ENCODE measurements at places on chromosomes 16 and 17. TPM values are rescaled to one million over a fixed set of nuclear protein-coding genes. Genes with fewer than 3 reads are reported as not detected.
A peak's percentile ranks its signal among the peaks of the same experiment; 100 is the strongest.

Gene LPO
- not detected for total RNA-seq

Gene PLEKHM1
- 52.7 TPM for total RNA-seq

Gene GGNBP2
- 122 TPM for total RNA-seq

GRCh38 chr16:49563666-49564065 lies 190.1 kb downstream of the C16orf78 start:
- DNase-seq = no peak
- H3K27ac ChIP-seq = no peak overlapping the region
- no peaks in the 10 kb centered on the region for H3K36me3 ChIP-seq
- H3K4me3 ChIP-seq = no peak overlapping the region
- no peaks in the 10 kb centered on the region for H3K27me3 ChIP-seq

DNA sequence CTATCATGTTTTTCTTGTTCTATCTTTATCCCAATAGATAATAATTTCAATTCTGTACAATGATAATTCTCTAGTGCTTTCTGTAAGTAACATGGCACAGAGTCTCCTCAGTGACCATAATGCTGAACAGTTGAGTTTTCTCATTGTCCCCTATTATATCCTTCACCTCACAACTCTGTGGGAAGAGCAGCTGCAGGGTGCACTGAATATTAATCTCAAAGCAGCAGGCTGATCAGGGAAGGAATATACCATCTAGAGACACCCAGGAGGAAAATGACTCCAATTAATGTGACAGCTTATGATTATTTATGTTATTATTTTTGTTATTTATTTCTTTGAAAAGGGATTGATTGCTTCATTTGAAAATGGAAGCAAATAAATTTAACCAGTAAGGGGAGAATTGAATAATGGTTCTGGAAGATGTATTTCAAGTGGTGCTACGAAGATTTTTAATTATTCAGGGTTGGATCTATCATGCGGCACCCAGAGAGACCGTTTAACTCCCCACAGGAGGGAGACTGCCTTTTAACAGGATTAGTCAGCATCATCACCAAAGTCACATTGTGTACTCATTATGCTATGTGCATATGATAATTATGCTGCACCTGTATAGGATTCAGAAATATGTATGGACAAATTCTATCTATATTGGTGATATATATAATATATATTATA lies 1015.7 kb upstream of the GOT2 start:
- H3K4me3 ChIP-seq = no peak overlapping the region
- H3K27me3 ChIP-seq = no peaks in the 10 kb centered on the region
- H3K27ac ChIP-seq = no peak overlapping the region
- H3K4me1 ChIP-seq = no peaks in the 10 kb centered on the region
- DNase-seq = no peak
- H3K36me3 ChIP-seq = no peaks in the 10 kb centered on the region

GRCh38 chr16:71283612-71284011 lies 5.6 kb downstream of the CMTR2 start:
- no peak for DNase-seq
- no peaks in the 10 kb centered on the region for H3K27me3 ChIP-seq
- H3K4me1 ChIP-seq = peaks cover 11% of the 10 kb centered on the region
- H3K4me3 ChIP-seq = no peak overlapping the region
- peaks cover 55% of the 10 kb centered on the region for H3K36me3 ChIP-seq

DNA sequence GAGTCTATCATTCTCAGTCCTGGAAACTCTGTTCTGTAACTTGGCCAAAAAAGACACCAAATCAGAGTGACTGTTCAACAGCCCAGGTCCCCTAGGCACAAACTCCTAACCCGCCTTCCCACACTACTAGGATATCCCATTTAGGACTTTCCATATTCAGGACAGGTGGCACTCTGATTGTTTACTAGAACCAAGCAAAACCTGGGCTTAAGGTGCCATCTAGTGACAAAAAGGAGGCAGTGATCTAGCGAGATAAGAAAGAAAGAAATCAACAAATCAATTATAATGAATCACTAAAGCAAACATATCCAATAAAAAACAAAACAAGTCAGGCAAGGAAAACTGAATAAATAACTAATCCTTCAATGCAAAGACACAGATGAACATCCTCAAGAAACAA lies 203.9 kb downstream of the CEP112 start:
- peaks cover 3% of the 10 kb centered on the region for H3K36me3 ChIP-seq
- no peak for DNase-seq
- H3K4me1 ChIP-seq = no peaks in the 10 kb centered on the region
- no peak overlapping the region for H3K27ac ChIP-seq
- peaks cover 12% of the 10 kb centered on the region for H3K27me3 ChIP-seq

- peak overlapping the region; percentile 77 for H3K4me3 ChIP-seq
- H3K27me3 ChIP-seq = peaks cover 60% of the 10 kb centered on the region
- H3K27ac ChIP-seq = peak overlapping the region; percentile 48
- peaks cover 8% of the 10 kb centered on the region for H3K4me1 ChIP-seq
Measured at GRCh38 chr17:9022573-9023391, 1.5 kb downstream of the NTN1 start.

GRCh38 chr17:58985367-58985766 lies 121.3 kb downstream of the TRIM37 start:
- H3K27me3 ChIP-seq = no peaks in the 10 kb centered on the region
- H3K27ac ChIP-seq = no peak overlapping the region
- no peak for DNase-seq
- no peaks in the 10 kb centered on the region for H3K4me1 ChIP-seq

GRCh38 chr17:15051933-15052332 lies 213.2 kb downstream of the PMP22 start:
- peaks cover 6% of the 10 kb centered on the region for H3K27me3 ChIP-seq
- no peak overlapping the region for H3K27ac ChIP-seq
- no peaks in the 10 kb centered on the region for H3K36me3 ChIP-seq
- no peaks in the 10 kb centered on the region for H3K4me1 ChIP-seq
- H3K4me3 ChIP-seq = no peak overlapping the region
- DNase-seq = no peak

DNA sequence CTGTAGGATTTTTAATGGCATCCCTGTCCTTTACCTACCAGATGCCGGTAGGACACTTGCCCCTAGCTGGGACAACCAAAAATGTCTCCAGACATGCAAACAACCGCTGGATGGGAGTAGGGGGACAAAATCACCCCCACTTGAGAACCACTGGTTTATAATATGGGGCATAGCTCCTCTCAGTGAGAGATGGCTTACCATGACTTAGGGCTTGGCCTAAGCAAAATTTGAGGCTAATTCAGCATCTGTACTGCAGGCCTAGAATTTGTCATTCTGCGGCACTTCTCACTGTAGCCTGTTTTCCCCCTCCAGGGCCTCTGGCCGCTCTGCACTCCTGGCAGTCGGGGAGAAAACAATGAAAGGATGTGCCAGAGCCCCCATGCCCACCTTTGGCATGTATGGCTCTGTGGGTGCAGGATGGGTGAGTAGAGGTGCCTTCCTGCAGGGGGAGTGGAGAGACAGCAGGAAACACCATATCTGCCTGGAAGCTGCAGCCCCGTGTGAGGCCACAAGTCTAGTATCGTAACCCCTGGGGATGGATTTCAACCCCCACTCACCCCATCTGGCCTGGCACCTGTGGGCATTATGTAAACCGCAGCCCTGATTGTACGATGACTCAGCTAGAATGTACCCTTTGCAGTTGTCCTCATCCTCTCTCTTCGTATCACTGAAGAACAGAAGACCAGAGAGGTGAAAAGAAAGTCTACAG lies 268.1 kb downstream of the SOX9 start:
- no peak for DNase-seq
- no peaks in the 10 kb centered on the region for H3K36me3 ChIP-seq
- H3K4me3 ChIP-seq = no peak overlapping the region
- no peaks in the 10 kb centered on the region for H3K27me3 ChIP-seq

DNA sequence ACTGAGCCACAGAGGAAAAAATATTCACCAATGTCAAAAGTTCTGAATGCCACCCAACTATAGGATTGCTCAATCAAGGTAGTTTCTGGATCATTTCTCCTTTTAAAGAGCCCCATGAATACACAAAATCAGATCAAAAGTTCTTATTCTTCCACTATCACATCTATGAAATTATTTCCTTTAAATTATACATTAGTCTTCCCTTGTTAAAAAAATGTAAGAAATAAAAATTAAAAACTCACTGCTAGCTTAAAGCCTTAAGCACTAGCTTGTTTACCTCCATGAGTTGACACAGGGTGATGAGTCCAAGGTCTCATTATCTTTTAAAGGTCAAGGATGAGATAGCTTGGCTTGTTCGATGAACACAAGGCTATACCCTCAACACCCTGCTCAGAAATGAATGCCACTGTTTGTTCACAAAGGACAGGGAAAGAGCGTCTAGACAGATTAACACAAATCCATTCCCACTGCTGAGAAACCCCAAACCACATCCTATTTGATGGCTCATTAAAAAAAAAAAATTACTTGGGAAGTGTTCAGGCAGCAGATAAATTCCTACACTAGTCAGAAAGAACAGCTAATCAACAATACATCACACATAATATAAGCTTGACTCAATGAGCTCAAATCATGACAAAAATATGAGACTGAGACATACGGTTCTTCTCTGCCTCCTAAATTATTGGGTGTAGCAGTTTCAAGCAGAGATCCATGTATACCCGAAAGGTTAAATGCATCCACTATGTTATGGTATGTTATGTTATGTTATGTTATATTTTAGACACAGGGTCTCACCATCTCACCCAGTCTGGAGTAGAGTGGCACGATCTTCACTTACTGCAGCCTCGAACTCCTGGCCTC lies 118.9 kb downstream of the PARN start:
- H3K36me3 ChIP-seq = no peaks in the 10 kb centered on the region
- DNase-seq = no peak
- no peak overlapping the region for H3K4me3 ChIP-seq
- H3K27ac ChIP-seq = no peak overlapping the region
- H3K4me1 ChIP-seq = no peaks in the 10 kb centered on the region

- H3K36me3 ChIP-seq = peaks cover 54% of the 10 kb centered on the region
- DNase-seq = no peak
- peaks cover 34% of the 10 kb centered on the region for H3K4me1 ChIP-seq
- no peak overlapping the region for H3K27ac ChIP-seq
Measured at GRCh38 chr17:66322764-66323163, 20.4 kb downstream of the PRKCA start.

DNA sequence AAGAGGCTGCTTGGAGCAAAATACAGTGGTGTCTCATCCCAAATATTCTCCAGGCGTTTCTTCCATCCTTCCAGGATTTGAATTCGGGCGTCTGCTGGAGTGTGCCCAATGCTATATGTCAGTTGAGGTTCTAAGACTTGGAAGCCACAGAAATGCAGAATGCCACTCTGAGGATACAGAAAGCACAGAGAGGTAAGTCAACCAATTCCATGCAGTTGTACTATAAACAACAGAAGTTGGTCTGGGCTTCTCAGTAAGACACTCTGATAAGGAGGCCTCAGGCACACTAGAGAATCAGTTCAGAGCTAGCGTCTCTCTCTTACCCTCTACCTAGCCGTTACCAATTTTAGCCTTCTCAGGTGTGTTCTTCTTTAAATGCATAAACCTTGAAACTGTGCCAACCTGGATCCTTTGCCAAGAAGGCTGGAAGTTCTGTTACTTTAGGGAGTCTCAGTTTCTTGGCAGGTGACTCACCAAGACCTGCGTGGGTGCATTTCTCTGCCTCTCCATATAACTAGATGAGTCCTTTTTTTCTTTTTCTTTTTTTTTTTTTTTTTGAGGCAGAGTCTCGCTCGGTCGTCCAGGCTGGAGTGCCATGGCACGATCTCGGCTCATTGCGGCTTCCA lies 15.1 kb downstream of the NQO1 start:
- H3K36me3 ChIP-seq = peaks cover 3% of the 10 kb centered on the region
- H3K27me3 ChIP-seq = no peaks in the 10 kb centered on the region
- H3K27ac ChIP-seq = no peak overlapping the region
- no peaks in the 10 kb centered on the region for H3K4me1 ChIP-seq
- no peak for DNase-seq

DNA sequence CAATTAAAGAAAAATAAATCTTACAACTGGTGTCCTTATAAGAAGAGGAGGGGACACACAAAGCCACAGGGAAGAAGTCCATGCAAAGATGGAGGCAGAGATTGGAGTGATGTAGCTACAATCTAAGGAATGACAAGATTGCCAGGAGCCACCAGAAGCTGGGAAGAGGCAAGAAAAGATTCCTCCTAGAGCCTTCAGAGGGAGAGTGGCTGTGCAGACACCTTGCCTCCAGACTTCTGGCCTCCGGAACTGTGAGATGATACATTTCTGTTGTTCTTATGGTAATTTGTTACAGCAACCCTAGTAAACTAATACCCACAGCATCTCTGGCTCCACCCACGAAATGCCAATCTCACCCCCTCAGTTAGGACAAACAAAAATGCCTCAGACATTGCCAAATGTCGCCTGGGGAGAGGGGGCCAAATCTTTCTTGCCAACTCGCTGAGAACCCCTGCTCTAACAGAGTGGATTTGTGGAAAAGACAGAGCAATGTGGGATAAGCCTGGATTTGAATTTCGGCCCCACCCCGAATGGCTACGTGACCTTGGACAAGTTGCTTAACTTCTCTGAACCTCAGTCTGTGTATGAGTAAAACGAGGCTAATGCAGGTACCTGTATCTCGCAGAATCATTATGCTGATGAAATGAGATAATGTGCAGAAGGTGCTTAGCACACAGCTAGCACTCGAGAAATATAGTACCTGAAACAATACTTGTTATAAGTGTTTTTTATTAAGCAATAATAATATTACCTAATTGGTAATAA lies 37.1 kb upstream of the CSNK2A2 start:
- no peak overlapping the region for H3K4me3 ChIP-seq
- H3K4me1 ChIP-seq = peaks cover 13% of the 10 kb centered on the region
- DNase-seq = no peak
- no peaks in the 10 kb centered on the region for H3K36me3 ChIP-seq

DNA sequence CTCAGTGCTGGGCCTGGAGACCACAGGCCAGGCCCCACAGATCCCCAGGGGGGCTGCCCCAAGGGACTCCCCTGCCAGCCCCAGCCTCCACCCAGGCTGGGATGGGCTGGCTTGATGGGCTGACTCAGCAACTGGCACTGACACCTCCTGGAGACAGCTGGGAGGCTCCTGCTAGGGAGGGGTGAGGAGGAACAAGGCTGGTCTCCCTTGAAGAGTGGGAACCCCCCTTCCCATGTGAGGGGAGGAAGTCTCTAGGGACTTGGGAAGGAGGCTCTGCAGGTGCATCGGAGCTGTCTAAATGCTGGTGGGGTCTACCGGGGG lies 10.4 kb downstream of the NHERF1 start:
- no peak for DNase-seq
- peak overlapping the region; percentile 69 for H3K4me3 ChIP-seq
- peak overlapping the region; percentile 91 for H3K27ac ChIP-seq
- H3K4me1 ChIP-seq = peaks cover 71% of the 10 kb centered on the region
- H3K36me3 ChIP-seq = peaks cover 33% of the 10 kb centered on the region

DNA sequence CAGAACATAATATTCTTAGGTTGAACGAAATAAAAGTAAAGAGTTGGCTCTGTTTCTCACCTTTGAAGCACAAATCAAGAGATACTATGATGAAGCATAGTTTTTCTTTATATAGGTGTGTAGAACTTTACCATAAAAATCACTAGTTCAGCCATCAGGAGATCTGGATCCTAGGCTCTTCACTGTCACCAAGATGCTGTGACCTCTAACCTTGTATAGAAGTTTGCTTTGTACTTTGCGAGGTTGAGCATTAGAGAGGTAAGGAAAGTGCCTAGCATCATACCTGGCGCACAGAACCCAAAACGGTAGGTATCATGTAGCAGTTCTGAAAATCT lies 553 bp upstream of the CDC6 start:
- H3K36me3 ChIP-seq = peaks cover 43% of the 10 kb centered on the region
- DNase-seq = no peak
- no peaks in the 10 kb centered on the region for H3K27me3 ChIP-seq
- H3K27ac ChIP-seq = peak overlapping the region; percentile 97
- peak overlapping the region; percentile 98 for H3K4me3 ChIP-seq
- peaks cover 51% of the 10 kb centered on the region for H3K4me1 ChIP-seq

Data from activated CD8-positive, alpha-beta T cell treated with anti-CD3 and anti-CD28 coated beads, Interleukin-2, amount 10 ng/mL, durations not matched to agents 7 days and 5 days (primary cell).